Esophagus squamous epithelium (tissue), 5 donors: ENCODE measurements at places on chromosomes 7 and 10.

DNA sequence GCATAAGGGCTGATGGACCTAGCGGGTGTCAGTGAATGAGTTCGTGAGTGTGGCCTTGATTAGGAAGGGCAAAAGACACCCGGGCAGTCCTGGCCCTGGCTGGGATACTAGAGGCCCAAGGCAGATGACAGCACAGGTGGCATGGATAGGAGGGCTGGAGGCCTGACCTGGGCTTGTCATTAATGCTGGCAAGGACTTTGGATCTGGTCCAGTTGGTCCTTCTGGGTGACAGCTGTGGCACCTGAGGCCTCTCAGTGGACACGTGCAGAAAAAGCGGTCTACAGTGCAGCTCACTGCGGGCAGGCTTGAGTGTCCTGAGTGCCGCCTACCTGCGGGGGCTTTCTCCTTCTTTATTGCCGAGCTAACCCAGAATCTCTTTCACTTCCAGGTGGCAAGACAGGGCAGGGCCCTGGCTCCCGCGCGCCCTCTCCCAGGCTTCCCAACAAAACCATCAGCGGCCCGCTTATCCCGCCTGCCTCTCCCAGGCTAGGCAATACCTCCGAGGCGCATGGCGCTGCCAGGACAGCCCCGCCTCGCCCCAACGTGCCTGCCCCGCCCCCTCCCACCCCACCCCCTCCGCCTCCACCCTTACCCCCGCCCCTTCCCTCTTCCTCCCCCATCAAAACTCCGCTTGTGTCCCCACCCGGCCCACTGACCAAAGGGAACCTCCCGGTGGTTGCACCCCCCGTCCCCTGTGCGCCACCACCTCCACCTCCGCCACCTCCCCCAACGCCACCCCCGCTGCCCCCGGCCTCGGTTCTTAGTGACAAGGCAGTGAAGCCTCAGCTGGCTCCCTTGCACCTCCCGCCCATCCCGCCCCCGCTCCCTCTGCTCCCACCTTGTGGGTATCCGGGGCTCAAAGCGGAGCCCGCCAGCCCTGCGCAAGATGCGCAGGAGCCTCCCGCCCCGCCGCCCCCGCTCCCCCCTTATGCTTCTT is 77.4 kb downstream of the WIPF3 start:
- no peak for DNase-seq

DNA sequence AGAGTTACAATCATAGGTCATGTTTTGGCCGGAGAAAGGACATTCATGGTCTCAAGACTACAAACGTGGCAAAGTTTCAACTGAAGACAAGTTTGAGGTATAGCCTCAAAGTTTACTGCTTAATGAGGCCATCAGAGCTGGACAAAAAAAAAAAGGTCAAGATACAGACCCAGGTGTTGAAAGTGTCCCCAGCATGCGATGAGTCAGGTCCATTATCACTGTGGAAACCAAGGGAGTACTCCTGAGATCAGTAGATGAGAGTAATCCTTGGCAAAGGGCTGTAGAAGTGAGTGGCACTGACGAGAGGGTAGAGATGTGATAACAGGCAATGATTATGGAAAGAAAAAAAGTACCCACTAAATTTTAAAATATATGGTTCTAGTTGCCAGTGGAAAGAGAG is 80.1 kb upstream of the LRRN3 start:
- DNase-seq: no peak

GRCh38 chr7:134415700-134416099 is 43.2 kb downstream of the AKR1B1 start:
- DNase-seq: no peak

DNA sequence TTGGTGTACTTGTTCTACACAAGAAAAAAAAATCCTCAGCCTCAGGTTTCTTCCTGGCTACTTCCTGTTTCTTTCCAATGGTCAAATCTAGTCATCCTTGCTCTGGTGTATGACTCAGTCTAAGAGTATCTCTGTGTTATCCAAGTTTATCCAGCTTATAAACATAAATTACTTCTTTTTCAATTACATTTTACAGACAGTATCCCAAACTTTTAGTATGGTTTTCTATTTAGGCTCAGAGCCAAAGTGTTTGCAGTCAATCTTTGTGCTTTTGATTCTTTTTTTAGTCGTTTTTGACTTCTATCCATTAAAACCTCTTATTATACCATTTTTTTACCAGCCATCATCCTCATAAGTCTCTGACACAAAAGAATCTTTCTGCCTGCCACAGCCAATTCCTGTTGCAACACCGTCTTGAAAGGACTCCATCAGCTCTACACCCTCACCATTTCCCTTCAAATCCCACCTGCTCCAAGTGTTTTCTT is 294.6 kb downstream of the PTEN start:
- DNase-seq: no peak

DNA sequence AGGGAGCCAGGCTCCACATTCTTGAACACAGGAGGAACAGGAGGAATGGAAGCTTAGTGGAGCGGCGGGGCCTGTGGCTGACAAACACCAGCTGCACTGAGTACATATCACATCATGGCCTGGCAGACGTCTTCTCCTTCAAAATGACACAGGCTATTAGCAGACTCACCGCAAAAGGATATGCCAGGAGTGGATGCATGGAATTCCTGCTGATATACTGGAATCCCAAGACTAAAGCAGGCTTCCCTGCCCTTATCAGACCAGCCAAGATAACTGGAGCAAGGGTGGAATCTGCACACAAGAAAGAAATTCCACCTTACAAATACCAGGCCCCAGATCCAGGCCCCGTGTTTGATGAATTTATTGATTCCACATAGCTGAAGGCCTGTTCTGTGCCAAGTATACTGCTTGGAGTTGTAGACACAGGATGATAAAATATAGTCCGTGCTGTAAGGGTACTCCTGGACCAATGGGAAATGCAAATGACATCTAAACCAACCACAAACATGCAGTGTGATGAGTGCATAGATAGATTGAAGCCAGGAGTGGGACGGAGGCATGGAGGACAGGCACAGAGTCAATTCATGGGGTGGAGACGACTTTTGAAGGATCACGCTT is 480.5 kb upstream of the ZMIZ1 start:
- no peak for DNase-seq

GRCh38 chr10:62056698-62057097 is 155.2 kb downstream of the ARID5B start:
- DNase-seq: no peak
